Stimulated activated CD4-positive, alpha-beta T cell treated with anti-CD3 and anti-CD28 coated beads, Interleukin-12 subunit alpha, Interleukin-12 subunit beta, amount 100 ng/mL, for 24 hours (primary cell): ENCODE measurements at places on chromosomes 5 and 9.

DNA sequence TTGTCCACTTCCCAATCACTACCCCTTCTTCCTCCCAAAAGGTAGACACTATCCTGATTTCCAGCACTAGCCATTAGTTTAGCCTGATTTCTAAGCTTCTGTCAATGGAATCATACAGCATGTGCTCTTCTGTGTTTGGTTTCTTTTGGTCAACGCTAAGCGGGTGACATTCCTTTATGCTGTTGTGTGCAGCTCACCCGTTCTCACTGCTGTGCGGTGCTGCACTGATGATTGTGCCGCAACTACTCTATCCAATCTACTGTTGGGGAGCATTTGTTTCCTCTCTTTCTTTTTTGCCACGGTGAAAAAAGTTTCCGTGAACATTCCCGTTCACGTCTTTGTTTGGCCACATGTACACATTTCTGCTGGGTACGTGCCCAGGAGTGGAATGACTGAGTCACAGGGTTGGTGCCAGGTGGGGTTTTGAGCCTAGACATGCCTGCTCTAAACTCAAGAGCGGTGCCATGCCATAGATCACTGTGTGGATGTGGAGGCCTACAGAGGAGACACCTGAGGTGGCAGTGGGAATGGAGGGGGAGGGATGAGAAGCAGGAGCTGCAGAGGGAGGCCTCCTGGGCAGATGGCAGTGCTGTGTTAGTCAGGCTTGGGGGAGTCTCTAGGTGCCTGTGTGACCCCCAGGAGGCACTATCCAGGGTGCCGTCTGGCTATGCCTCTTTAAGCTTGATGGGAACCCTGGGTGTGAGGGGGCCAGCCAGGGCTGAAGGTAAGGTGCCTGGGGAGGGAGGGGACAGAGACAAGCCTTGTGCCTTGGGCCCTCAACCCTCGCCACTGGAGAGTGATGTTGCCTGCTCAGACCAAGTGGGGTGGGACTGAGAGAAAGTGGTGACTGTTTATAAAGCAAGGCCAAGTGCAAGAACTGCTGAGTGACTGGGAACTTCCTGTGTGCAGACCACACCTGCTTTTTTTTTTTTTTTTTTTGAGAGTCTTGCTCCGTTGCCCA lies 11.4 kb upstream of the ANKRD33B start:
- no peak for DNase-seq

GRCh38 chr9:106820866-106821265 lies 42.1 kb upstream of the ZNF462 start:
- DNase-seq = no peak

GRCh38 chr9:101625876-101626275 lies 31.1 kb upstream of the PPP3R2 start:
- no peak for DNase-seq

- no peak for DNase-seq
These were observed 25.3 kb downstream of the STXBP1 start for GRCh38 chr9:127637322-127637847.

- no peak for DNase-seq
These were observed 77.5 kb upstream of the SPINK5 start for GRCh38 chr5:147986134-147986757.

DNA sequence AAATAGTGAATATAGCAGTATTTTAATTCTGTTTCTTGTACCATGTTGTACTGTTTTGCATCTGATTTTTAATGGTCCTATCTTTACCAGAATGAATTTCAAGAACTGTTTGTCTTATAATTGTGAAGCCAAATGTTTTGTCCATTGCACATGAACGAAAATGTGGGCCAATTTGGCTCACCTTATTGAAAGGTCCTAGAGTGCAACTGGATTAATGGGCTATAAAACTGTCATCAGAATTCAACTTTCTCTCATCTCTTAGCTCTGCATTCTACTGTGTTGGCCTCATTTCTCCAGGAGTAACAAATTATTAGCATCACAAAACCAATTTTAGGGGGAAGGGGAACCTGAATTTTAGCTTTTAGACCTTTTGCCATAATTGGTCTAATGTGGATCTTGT lies 179.4 kb upstream of the NUDT12 start:
- DNase-seq = no peak

DNA sequence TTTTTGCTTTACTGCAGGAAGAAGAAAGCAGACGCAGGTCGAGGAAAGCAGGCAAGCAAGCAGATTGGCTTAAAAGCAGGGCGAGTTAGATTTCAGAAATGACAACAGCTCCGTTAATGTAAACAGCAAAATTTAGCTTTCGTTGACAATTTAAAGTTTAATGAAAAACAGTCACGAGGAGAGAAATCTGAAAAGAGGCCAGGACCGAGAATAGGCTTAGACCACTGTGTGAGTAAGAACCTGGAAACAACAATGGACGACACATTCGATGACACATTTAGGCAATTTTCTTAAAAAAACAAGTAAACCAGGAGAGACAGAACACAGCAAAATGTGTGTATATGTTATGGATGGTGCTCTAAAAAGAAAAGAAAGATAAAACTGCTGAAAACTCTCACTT lies 155.3 kb downstream of the ISOC1 start:
- no peak for DNase-seq

GRCh38 chr9:21078702-21079101 lies 960 bp upstream of the IFNB1 start:
- no peak for DNase-seq

DNA sequence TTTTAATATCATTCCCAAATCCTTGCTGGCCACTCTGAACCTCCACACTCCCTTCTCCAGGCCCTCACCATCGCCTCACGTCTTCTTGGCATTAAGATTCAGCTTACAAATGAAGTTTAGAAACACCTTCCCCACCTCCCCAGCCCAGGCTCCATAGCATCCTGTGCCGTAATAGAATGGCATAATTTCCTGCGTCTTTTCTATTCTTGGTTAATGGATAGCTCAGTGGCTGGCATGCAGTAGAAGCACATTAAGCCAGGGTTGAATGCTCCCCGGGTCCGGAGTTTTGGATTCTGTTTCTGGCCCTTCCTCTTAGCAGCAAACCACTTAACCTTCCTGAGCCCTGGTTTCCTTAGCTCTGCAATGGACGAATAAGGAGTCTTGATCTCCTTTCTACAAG lies 13.8 kb downstream of the WWC1 start:
- no peak for DNase-seq

- DNase-seq = no peak
These were observed 154.2 kb upstream of the DAB2 start for GRCh38 chr5:39578887-39579497.

GRCh38 chr9:133051281-133051900 lies 10.4 kb upstream of the CEL start:
- no peak for DNase-seq

GRCh38 chr9:115034801-115035200 lies 83.2 kb downstream of the TNC start:
- no peak for DNase-seq

DNA sequence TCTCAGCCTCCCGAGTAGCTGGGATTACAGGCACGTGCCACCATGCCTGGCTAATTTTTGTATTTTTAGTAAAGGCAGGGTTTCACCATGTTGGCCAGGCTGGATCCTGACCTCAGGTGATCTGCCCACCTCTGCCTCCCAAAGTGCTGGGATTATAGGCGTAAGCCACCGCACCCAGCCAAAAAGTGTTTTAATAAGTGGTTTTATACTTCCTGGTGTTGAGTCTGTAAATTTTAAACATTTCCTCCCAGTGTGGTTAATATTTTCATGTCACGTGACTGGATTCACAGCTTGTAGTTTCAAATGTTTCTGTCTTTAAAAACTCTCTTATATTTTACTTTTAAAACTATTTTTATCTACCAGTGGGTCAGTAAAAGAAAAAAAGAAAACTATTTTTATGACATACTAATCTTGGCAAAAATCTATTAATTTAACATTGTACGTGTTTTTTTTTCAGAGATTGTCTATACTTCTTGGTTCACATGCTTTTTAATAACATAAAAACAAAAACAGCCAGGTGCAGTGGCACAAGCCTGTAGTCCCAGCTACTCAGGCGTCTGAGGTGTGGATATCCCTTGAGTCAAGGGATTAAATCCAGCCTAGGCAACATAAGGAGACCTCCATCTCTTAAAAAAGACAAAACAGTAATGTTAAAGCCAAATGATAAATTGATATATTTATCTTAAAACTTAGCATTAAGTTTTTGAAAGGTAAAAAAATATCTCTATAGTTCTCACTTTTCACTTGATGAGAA lies 117.1 kb downstream of the DMXL1 start:
- no peak for DNase-seq

DNA sequence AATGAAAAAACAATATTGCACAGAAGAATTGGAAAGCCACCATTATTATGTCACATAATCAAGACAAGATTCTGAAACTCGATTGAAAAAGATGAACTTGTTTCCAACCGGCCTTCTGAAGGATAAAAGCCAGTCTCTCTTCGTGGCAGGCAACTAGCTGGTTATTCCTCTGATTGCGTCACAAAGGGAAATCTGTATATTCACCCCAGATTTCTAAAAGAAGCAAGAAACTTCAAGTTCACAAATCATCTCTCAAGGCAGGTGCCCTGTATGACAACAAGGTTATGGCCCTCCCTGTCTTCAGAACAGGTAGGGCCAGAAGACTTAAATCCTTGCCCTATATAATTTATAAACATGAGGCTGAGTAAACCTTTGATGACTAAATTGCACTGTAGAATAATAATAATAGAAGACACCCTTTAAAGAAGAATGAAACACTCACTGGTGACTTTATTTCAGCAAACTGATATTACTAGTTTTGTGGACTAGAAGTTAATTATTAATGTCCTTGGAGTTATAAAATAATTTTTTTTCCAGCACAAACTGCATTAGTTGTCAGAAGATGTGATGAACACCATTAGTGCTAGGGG lies 2.9 kb upstream of the KLF4 start:
- no peak for DNase-seq

DNA sequence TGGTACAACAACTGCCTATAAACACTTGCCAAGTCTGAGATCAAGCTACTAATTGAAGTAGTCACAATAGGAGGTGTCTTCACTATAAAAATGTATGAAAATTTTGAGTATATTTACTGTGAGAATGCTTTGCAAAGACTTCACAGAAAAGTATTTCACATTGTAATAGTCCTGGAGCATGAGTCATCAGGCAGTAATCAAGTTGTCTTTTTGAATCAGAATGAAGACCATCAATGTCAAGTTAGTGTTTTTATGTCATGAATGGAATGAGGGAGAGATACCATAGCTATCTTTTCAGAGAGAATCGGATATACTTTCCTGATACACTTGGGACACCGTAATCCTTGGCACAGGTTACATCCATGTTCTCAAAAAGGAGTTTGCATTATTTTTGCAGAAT lies 466.9 kb upstream of the ARRDC3 start:
- no peak for DNase-seq

GRCh38 chr5:7794823-7795222 lies 56.1 kb downstream of the CFAP90 start:
- DNase-seq = no peak

GRCh38 chr5:14787801-14788579 lies 83.6 kb downstream of the ANKH start:
- DNase-seq = no peak

DNA sequence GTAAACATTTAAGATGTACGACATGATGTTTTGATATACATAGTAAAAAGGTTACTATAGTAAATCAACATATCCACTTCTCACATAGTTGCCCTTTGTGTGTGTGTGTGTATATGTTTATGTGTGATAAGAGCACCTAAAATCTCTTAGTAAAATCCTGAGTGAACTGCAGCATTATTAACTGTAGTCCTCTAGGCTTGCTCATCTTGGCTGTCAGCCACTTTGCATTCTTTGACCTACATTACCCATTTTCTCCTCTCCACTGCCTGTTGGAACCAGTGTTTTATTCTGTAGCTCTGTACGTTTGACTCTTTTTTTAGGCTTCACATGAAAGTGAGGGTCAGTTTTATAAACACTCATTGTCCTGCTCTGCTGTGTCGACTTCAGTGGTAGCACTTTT lies 24.4 kb downstream of the C5orf22 start:
- no peak for DNase-seq

DNA sequence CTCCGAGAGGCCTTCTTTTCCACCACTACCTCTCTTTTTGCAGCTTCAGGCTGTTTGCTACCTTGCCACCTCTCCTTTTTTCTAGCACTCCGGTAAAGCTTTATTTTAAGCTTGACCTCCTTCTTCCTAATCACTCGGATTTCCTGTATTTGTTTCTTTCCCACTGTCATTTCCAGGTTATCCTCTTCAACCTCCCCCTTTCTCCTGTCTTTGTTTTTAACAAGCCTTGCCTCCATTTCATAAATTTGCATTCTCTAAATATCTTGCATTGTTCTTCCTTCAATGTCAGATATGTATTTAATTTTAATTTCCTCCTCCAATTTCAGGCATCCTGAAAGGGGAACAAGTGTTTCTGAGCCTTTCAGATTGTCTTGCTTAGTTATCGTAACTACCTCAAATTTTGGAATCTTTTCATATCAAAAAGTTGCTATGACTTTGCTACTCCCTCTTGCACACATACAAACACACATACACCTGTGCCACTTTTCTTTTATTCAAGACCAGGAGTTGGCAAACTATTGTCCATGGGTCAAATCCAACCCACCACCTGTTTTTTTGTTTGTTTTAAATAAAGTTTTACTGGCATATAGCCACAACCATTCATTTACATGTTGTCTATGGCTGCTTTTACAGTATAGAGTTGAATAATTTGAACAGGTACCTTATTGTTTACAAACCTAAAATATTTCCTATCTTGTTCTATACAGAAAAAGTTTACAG lies 22.7 kb downstream of the DPYSL3 start:
- DNase-seq = no peak

DNA sequence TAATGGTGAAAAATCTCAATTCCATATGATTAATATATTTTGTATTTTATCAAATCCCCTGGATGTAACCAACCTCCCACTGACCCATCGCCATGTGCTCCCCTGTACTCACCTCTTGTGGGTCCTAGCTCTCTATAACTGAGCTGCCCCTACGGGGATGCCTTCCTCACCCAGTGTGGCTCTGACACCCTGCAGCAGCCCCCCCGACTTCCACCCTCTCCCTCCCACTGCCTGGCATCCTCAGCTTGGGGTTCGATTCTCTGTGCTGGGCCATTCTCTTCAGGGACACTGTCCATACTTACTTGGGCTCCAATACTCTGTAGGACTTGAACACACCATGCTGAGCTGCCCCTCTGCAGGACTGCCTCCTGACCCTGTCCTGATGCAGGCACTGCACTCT lies 87.1 kb downstream of the PJA2 start:
- no peak for DNase-seq

DNA sequence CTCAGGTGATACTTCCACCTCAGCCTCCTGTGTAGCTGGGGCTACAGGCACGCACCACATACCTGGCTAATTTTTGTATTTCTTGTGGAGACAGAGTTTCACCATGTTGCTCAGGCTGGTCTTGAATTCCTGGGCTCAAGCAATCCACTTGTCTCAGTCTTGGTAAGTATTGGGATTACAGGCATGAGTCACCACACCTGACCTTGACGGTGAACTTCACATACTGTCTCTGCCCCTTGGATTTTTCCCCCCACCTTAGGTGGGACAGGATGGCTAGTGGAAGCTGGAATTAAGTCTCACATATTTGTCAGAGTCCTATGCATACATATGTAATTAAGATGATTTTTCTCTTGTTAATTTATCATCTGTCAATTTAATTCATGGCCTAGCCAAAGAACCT lies 20.9 kb upstream of the RFK start:
- DNase-seq = no peak

- no peak for DNase-seq
These were observed 196.4 kb downstream of the TLE4 start for GRCh38 chr9:79768194-79768593.
